ENCODE measurements at places on chromosomes 12 and 14.

- peak; percentile 38 for DNase-seq
Measured at GRCh38 chr12:54033106-54033979, 493 bp downstream of the HOXC5 start.

GRCh38 chr12:106113042-106113441, 25.7 kb downstream of the NUAK1 start:
- DNase-seq: no peak

- DNase-seq: no peak
Measured at GRCh38 chr14:61225344-61225743, 55.8 kb downstream of the TMEM30B start.

- DNase-seq: peak; percentile 83
Measured at GRCh38 chr12:44930972-44931600, 55.0 kb upstream of the NELL2 start.

- no peak for DNase-seq
Measured at GRCh38 chr12:124550123-124551089, 17.0 kb downstream of the NCOR2 start.

- no peak for DNase-seq
Measured at GRCh38 chr14:86501611-86502010, 971.7 kb downstream of the FLRT2 start.

- no peak for DNase-seq
Measured at GRCh38 chr12:27901959-27902358, 70.6 kb downstream of the PTHLH start.

DNA sequence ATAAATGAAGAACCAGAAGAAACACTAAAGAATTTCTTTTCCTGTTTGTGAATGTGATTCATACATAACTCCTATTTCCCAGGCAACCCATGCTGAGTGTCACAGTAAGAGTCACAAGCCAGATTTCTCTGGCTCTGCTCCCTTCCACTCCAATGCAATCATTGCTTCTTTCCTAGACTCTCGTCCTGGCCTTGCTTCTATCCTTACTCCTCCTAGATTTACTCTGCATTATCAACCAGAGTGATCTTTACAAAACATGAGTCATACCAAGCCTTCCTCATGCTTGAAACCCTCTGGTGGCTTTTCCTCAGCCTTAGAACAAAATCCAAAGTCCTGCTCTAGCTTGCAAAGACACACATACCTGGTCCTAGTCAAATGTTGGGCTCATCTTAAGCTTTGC, 13.3 kb downstream of the IL22 start:
- DNase-seq: no peak

All from NCI-H1694 (cell line).